Common myeloid progenitor, CD34-positive (primary cell): ENCODE measurements at places on chromosomes 2 and 18.

GRCh38 chr2:64179582-64180321 is 35.5 kb upstream of the PELI1 start:
- peak; percentile 26 for DNase-seq

- no peak for DNase-seq
Observed at GRCh38 chr18:27467073-27467472, 282.0 kb upstream of the CHST9 start.

GRCh38 chr2:70354264-70354949 is 52.5 kb upstream of the FAM136A start:
- DNase-seq = no peak

DNA sequence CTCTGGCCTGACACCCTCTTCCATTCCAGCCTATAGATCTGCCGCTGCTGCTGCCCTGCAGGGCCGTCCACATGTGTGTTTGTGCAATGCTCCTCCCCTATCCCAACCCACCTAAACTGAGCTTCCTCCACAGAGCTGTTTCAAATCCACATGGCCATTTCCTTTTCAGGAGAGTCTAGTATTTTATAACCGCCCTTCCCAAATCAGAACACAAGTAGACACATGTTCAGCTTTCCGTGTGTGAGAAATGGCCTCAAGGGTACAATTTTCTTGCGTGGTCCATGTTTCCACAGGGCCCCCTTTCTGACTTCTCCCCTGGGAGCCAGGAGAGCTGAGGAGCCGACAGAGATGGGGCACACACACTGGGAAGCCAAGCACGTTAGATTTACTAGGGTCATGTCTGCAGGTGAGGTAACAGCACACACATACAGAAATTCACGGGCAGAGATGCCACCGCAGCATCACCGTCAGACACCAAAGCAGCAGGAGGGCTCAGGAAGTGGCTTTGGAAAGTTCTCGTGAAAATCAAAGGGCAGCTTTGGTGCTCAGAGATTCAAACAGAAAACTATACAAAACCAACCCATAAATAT is 102.9 kb upstream of the TGFA start:
- no peak for DNase-seq

GRCh38 chr2:134926231-134926931 is 7.8 kb downstream of the CCNT2 start:
- DNase-seq = no peak

- peak; percentile 63 for DNase-seq
Observed at GRCh38 chr2:45860136-45861121, 209.0 kb downstream of the PRKCE start.

DNA sequence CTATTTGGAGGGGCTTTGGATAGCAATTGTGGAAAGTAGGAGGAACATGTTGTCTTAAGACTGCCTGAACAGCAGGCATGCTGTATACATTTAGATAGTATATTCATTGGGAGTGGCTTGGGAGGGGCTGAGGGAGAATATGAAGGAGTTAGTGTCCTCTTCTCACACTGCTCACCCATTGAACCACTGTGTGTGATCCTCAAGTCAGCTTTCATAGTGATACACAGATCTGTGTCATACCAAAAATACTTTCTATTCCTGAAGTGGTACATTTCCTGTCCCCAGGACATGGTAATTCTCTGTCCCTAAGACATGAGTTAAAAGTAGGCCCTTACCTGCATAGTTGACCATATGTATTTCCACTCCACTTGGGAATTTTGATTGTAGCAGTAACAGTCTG is 9.6 kb downstream of the NEMP2 start:
- DNase-seq = no peak

GRCh38 chr18:34261865-34262780 is 37.4 kb upstream of the NOL4 start:
- no peak for DNase-seq

GRCh38 chr2:39281391-39281790 is 37.6 kb upstream of the CDKL4 start:
- DNase-seq = no peak

GRCh38 chr2:207513551-207514257 is 16.1 kb upstream of the CREB1 start:
- no peak for DNase-seq

GRCh38 chr2:239736358-239737143 is 288.6 kb downstream of the NDUFA10 start:
- DNase-seq = no peak

DNA sequence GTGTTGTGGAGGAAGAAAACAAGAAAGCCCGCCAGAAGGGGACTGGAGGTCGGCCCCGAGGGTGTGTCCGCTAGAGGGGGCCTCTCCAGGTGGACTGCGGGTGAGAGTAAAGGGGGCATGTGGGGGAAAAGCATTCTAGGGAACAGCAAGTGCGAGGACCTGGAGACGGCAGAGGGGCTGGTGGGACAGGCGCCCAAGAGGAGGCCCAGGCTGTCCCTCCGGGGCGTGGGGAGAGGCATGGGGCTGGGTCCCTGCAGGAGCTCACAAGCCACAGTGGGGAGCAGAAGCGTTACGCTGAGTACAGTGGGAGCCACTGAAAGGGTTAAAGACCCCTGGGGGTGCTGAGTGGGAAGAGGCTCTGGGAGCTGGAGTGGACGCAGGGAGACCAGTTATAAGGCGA is 1.6 kb upstream of the KLF11 start:
- no peak for DNase-seq

- DNase-seq = no peak
Observed at GRCh38 chr2:226742347-226742746, 57.3 kb downstream of the IRS1 start.

DNA sequence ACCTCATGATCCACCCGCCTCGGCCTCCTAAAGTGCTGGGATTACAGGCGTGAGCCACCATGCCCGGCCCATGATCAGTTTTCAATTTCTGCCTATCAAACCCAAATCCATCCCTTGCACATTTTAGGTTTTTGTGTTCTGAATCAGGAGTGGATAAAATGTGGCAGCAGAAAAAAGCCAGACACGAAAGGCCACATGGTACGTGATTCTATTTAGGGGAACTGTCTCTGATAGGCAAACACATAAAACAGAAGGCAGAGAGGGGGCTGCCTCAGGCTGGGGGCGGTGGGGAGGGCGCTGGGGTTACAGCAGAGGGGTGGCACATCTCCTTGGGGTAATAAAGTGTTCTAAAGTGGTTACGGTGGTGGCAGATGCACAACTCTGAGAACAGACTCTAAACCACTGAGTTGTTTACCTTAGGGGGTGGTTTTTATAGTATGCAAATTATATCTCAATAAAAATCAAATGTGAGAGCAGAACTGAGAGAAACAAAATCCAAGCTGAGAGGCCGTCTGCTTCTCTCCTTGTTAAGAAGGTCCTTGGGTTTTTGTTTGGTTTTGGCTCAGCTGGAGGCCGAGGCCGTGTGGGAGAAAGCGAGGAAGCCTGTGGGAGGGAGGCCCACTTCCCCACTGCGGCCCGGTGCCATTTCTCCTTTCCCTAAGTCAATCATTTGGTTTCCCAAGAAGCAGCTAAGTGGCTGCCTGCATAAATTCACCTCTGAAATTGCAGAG is 78.0 kb downstream of the SOWAHC start:
- DNase-seq = no peak

- DNase-seq = peak; percentile 53
Observed at GRCh38 chr18:22563164-22563583, 145.5 kb upstream of the CTAGE1 start.

DNA sequence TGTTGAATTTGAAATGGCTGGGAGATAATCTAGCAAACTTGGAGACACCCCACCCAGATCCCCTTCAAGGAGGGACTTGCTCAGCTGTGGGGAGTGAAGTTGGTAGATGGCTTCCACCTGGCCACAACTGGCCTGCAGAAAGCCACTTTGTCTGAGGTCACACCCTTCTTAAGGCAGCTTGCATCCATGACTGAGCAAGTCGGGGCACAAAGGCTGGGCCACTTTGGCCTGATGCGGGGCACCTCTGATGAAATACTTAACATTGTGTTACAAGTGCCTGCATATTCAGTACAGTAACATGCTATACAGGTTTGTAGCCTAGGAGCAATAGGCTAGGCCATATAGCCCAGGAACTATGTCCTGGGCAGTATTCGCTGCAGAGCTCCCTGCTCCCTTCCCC is 13.4 kb upstream of the RPL37A start:
- DNase-seq = no peak

DNA sequence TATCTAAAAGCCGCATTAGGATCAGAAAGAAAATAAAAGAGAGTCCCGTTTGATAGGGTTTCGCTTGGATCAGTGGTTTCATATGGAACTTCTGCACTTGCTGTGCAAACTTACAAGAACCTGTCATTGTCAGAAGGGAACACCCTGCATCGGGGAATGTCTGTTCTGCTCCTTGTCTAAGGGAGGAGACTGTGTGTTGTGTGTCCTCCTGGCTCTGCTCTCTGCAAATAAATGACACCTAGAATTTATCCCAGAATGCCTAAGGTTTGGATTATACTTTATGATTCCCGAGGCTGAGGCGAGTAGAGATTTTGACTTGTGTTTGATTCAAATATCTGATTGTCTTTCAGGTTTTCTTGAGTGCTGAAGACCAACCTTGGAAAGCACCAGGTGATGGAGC is 785.1 kb downstream of the GALR1 start:
- no peak for DNase-seq

GRCh38 chr18:3248062-3248657 is 559 bp downstream of the MYL12A start:
- DNase-seq = peak; percentile 70

- DNase-seq = no peak
Observed at GRCh38 chr2:139790136-139790535, 1009.9 kb upstream of the NXPH2 start.

- DNase-seq = no peak
Observed at GRCh38 chr2:9124231-9124741, 82.3 kb upstream of the ASAP2 start.

DNA sequence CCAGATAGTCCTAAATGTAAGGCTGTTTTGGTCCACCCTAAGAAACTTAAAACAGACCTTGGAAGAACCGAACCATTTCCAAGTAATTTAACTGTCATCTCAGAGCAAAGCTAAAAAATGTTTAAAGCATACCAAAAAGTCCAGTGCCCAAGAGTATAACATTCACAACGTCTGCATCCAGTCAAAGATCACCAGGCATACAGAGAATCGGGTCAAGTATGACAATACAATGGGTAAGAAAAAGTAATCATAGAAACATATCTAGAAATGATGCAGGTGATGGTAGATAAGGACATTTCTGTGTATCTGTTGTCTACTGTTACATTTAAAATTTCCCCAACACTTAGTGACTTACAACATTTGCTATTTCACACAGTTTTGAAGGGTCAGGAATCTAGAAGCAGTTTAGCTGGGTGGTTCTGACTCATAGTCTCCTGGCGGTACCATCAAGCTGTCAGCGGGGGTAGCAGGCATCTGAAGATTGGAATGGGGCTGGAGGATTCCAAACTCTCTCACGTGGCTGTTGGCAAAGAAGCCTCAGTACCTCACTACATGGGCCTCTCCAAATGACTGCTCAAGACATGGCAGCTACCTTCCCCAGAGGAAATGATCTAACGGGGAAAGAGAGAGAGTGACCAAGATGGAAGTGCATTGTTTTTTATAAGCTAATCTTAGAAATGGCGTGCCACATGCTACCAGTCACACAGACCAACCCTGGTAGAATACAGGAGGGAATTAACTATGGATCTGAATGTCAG is 36.6 kb upstream of the DYNC2LI1 start:
- DNase-seq = no peak

DNA sequence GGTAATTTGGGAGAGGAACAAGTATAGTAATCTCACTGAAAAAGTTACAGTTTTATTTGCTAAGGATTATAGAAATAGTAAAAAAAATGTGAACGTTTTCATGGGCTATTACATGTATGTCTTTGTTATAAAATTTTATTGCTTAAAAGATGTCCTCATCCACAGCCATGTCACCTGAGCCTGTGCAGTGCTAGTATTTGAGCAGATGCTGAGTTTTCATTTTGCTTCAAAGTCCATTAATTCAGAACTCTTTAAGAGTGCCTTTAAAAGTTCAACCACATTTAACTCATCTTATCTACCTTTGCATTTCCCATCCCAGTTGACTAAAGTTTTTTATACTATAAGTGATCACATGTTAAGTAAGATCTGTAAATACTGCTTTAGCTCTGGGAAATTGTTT is 52.6 kb downstream of the DPP10 start:
- DNase-seq = no peak

- DNase-seq = no peak
Observed at GRCh38 chr18:76265497-76266235, 229.4 kb downstream of the ZNF516 start.

DNA sequence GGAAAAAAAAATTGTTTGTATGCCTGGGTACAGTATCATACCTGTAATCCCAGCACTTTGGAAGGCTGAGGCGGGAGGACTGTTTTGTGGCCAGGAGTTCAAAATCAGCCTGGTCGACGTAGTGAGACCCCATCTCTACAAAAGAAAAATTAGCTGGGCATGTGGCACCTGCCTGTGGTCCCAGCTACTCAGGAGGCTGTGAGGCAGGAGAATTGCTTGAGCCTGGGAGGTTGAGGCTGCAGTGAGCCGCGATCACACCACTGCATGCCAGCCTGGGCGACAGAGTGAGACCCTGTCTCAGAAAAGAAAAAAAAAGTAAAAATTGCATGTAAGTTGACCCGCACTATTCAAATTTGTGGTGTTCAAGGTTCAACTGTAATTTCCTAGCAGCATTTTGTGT is 32.9 kb downstream of the YIPF4 start:
- no peak for DNase-seq

DNA sequence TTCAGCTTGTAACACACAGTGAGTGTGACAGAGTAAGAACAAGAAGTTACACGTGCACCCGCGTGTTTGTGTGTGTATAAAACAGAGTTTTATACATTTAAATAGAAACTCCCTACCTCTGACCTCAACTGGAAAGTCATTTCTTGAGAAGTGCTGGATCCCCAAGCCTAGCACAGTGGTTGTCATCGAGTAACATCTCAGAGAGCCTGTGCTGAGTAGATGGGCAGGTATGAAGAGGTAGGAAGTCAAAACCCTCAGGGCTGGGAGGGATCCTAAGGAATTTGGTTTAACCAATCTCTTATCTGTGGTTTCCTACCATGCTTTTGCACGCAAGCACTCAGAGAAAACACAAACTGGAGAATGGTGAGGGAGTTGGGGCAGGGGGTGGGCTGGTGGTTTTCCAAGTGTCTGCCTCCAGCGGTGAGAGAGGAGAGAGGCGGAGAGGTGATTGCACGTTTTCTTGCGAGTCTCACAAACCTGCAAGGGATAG is 9.2 kb downstream of the ACOXL start:
- no peak for DNase-seq

GRCh38 chr18:2994603-2995432 is 18.1 kb downstream of the LPIN2 start:
- peak; percentile 95 for DNase-seq

GRCh38 chr2:230731512-230731911 is 18.9 kb downstream of the CAB39 start:
- DNase-seq = no peak

GRCh38 chr2:53467467-53468180 is 300.0 kb upstream of the CHAC2 start:
- no peak for DNase-seq

GRCh38 chr2:150781142-150781541 is 293.7 kb upstream of the RND3 start:
- no peak for DNase-seq

DNA sequence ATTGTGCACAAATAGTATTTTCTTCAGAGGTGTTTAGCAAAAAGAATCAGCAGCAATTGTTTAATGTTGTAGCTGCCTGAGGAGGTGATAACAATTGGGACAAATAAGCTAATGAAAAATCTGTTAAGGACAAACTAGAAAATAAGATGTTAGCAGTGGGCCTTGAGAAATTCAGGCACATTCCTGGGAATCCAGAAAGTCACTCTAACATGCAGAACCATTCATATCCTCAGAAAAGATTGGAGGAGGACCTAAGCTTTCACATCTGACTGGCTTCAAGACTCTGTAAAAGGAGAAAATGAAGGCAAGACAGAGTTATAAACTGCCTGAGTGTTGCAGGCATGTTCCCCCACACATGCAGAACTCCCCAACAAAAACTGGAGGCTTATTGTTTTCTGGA is 353.5 kb upstream of the RGPD4 start:
- no peak for DNase-seq

- DNase-seq = no peak
Observed at GRCh38 chr2:204274429-204274828, 270.8 kb upstream of the PARD3B start.
